ENCODE measurements at places on chromosomes 3 and 15.

DNA sequence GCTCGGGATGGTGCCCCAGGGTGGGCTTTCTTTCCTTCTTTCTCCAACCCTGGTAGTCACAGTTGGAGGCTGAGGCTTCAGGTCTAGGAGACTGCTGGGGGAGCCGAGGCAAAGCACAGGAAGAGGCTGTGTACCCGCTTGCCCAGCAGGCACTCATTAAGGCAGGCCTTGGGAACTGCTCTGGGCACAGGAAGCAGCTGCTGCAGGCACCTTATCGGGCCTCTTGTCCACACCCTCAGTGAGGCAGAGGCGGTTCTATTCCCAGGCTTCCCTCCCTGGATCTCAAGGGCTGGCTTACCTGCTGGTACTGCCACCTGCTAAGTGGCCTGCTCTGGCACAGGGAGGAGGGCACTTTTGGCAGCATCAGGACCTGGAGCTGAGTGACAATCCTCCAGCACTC is 15.8 kb upstream of the GRM2 start:
- DNase-seq = no peak

DNA sequence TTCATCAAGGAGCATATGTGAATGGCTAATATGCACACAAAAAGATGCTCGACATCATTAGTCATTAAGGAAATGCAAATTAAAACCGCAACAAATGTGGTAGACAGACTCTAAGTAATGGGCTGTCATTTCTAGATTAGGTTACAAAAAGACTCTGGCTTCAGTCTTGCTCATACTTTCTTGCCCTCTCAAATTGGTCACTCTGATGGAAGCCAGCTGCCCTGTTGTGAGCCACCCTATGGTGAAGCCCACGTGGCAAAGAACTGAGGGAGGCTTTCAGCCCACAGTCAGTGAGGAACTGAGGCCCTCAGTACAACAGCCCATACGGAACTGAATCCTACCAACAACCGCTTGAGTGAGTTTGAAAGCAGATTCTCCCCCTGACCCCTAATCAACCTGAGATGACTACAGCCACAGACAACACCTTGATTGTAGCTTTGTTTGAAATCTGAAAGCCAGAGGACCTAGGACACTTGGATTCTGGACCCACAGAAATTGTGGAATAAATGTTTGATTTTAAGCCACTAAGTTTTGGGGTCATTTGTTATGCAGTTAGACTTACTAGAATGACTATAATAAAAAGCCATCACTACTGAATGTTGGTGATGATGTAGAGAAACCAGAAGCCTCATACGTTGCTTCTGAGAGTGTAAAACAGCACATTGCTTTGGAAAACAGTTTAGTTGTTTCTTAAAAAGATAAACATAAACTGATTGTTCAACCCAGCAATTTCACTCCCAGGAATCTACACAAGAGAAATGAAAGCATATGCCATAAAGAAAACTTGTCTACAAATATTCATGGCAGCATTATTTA is 45.7 kb downstream of the EHHADH start:
- DNase-seq = no peak

DNA sequence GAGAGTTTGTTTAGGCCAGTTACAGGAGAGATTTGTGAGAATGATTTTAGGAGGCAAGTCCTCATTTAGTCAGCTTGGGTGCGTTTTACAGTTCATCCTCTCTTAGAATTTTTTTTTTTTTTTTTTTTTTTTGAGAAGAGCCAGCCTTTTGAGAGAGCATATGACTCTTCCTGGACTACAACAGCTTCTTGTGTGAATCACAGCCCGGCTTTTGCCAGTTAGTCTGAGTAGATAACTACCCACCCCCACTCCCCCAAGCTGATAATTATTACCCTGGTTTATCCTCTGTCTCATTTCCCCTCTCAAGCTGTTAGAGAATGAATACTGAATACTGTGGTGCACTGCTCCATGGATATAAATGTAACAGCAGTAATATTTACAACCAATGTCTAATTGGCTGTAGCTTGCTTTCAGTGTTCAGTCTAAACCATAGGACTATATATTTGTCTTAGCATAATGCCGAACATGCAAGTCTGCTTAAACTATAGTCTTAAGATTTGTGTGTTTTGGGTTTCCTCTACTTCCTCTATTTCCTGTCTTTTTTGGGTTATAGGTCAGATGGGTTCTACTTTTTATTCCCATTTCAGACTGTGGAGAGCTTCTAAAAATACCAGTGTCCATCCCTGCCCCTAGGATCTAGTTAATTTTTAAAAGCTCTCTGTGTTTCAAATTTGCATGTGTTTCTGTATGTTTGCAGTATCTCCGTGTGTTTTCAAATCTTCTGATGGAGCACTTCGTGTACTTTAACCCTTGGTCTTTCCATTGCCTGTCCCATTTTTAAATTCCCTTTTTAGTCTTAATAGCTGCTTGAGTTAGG is 8.0 kb downstream of the CHD2 start:
- peak; percentile 64 for DNase-seq

DNA sequence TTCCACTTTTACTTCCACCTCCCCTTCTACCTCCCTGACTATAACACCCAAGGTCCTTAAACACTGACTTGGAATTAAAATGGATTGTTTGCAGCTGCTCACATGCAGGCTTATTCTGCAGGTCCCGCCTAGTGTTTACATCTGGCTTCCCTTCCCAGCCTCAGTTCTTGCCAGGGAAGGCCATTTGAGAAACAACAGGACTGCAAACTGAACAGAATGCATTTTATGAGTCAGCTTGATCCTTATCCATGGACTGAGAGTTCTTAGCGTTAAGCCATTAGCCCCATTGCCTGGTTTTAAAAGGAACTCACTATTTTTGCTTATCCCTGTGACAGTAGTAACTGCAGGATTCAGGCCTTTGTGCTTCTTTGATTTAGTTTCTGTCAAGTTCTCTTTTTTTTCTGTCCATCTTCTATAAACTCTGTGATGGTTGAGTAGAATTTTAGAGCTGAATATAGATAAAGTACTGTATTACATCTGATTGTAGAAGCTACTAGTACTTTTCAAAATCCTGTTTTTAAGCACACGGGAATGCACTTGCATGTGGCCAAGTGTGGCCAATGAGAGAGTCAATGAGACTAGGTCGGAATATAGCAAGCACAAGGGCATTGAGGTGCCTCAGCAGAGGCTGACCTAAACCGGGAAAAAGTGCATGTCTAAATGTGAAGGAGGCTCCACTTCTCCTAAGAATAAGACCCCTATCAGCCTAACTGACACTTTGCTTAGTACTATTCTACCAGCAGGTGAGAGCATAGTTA is 106.4 kb downstream of the TUSC7 start:
- peak; percentile 89 for DNase-seq

DNA sequence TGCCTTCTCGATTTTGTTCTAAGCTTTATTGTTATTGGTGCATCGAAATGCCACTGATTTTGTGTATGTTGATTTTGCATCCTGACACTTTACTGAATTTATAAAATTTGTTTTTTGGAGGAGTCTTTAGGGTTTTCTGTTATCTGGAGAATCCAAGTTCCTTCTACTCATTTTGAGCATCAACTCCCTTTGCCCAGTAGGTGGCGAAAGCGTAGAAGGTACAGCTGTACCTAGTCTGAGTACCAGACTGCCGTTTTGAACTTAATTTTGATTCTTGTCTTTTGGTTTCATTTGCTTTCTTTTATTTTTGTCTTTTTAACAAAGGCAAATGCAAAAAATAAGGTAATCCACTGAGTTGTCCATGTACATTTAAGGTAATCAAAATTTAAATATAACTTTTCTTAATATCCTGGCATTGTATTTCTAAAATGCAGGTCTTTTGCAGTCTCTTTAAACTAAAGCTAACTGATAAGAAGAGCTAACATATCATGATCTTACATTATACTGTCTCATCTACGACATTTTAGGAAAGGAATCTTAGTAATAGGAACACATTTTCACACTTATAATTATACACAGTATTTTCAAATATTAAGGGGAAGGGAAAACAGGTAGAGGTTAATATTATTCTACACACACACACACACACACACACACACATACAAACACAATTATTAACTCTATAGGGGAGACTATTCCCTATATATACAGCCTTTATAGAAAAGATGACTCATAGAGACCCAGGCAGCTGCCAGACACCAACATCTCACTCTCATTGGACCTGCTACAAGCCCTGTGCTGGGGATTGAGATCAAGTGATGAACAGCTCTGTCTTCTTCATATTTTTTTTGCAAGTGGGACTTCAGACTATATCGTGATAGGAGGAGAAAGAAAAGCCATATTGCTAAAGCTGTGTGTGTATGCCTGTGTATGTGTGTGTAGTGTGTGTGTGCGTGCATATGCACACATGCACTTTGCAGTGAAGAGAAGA is 71.8 kb downstream of the SYNPR start:
- peak; percentile 70 for DNase-seq

DNA sequence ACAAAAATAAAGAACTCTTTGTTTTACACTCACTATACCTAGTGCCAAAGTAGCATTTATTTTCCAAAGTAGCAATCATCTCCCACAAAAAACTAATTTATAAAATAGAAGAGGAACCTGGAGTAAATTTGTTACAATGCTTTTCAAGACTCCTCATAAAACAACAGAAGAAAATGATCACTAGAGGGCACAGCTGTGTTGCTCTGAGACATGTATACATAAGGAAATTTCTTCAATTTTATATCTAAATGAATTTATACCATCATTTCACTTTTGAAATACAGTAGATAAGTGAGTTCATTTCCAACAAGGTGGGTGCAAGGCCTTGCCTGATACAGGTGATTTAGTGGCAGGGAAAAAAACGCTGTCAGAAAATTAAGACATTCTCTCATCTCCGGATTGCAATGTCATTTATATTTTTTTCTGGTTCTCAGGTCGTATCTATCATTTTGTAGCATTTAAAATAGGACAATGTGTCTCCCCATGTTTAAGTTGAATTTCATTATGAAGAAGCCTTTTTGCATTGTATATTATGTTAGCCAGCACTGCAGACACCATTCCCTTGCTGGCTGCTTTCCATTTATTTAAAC is 25.3 kb upstream of the ARHGEF26 start:
- no peak for DNase-seq

- no peak for DNase-seq
Measured at GRCh38 chr3:18964640-18965039, 183.7 kb upstream of the KCNH8 start.

GRCh38 chr3:4467522-4467867 is 426 bp upstream of the SUMF1 start:
- DNase-seq = no peak

All from islet precursor cell (in vitro differentiated cells).